Left lung (tissue), 14 donors: ENCODE measurements at places on chromosomes 1 and 21. TPM values are rescaled to one million over a fixed set of nuclear protein-coding genes. Genes with fewer than 3 reads are reported as not detected.
A peak's percentile ranks its signal among the peaks of the same experiment; 100 is the strongest.

NUAK2 gene
- total RNA-seq, result 10.3 TPM

COL8A2 gene
- total RNA-seq, result 7.0 TPM

HTR6 gene
- total RNA-seq, result not detected

CLCA2 gene
- 0.42 TPM for total RNA-seq

FMOD gene
- total RNA-seq, result 59.8 TPM

ANGPTL3 gene
- not detected for total RNA-seq

KCTD3 gene
- total RNA-seq, result 28.1 TPM

DNA sequence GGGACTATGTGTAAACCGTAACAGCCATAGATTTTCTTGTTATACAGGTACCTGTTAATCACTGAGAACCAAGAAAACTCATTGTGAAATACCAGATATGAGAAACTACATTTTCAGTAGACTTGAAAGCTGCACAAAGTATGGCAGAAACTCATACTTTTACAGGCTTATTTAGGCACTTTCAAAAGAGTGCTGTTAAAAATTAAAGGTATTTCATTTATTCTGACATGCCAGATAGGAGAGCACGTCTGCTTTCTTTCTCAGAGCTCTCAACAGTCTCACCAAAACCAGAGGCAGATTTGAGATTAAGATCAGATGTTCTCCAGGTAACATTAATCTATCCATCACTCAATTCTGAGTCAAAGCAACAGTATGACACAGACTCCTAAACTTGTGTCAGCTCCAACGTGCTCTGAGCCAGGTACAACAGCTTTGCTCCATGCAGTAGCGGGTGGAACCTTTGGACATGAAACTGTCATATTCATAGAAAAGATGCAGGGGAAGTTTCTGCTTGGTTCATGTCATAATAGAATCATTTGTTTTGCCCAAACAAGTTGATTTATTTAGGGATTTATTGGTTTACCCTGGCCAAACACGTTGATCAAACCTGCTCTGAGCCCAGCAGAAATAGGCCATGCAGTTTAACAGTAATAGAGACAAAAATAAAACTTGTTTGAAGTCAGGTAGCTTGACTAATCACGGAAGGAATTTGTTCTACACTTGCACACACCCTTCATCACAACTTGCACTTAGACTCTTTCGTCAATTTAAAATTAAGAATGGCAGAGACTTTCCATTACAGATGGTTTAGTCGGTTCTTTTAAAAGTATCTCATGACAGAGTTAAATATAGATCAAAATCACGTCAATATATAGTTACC lies 20.8 kb upstream of the TSNAX start:
- H3K27me3 ChIP-seq, result no peaks in the 10 kb centered on the region
- H3K4me3 ChIP-seq, result no peak overlapping the region
- H3K4me1 ChIP-seq, result no peaks in the 10 kb centered on the region
- no peaks in the 10 kb centered on the region for H3K36me3 ChIP-seq
- H3K27ac ChIP-seq, result no peak overlapping the region
- DNase-seq, result no peak

DNA sequence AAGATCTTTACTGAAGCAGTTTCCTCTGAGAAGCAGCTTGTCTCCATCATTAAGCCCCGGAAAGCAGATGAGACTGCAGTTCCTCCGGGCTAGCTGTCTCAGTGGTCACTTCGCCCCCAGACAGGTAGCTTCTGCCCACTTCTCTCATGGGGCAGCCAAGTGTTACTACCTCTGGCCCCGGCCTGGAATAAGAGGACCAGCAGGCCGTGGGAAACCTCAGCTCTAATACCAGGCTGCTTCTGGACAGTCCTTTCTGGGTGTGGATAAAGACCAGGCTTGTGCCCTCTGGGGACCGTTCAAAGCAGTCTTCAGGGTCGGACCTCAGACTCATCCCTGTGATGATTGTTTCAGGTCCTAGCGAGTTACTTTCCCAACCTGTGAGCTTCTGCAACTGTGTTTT lies 54.8 kb downstream of the RUNX3 start:
- no peaks in the 10 kb centered on the region for H3K36me3 ChIP-seq
- no peak for DNase-seq
- no peaks in the 10 kb centered on the region for H3K27me3 ChIP-seq
- H3K4me3 ChIP-seq, result no peak overlapping the region

GRCh38 chr1:47679301-47679791 lies 241.5 kb downstream of the FOXD2 start:
- DNase-seq, result no peak
- H3K4me3 ChIP-seq, result no peak overlapping the region
- H3K36me3 ChIP-seq, result no peaks in the 10 kb centered on the region

- H3K4me3 ChIP-seq, result no peak overlapping the region
- H3K27ac ChIP-seq, result no peak overlapping the region
- H3K27me3 ChIP-seq, result no peaks in the 10 kb centered on the region
- H3K36me3 ChIP-seq, result no peaks in the 10 kb centered on the region
- no peak for DNase-seq
These were observed 195.7 kb upstream of the KIAA0040 start for GRCh38 chr1:175388285-175388684.

DNA sequence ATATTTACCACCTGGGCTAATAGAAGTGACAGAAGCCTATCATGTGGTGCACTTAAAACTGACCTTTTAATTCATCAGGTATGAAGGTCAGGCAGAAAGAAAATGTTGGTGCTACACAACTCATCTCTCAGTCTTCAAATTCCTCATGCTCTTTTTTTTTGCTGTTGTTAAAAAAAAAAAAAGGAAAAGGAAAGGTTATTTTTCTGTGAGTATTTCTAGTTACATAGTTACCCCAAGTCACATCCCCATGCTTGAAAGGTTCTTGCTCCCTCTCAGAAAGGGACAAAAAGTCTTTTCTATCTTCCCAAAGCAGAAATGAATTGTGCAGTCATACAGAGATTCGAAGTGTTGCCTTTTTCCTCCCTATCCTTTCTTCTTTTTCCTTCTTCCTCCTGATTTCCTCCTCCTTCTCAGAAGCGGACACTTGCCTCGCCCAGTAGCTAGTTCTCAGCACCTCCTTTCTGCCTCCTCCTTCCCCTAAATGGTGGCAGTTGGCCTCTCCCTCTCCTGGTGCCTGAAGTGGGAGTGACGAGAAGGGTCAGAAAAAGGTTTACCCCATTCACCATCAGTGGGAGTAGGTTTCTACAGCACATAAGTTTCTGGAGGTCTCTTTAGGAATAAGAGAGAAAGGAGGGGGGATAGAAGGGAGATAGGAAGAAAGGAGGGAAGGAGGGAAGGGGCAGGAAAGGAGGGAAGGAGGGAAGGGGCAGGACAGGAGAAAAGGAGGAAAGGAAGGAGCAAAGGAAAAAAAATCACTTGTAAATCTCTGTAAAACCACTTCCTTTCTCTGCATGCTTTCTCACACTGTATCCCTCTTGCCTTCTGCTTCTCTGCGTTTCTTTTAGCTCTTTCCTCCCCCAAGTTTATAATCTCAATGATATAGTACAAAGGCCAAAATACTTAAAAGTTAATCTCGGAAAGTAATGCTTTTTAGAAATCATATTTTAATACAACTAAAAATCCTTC lies 20.4 kb upstream of the C1orf105 start:
- H3K36me3 ChIP-seq, result no peaks in the 10 kb centered on the region
- no peaks in the 10 kb centered on the region for H3K27me3 ChIP-seq
- DNase-seq, result no peak
- peak overlapping the region; percentile 50 for H3K27ac ChIP-seq
- H3K4me3 ChIP-seq, result no peak overlapping the region
- peaks cover 11% of the 10 kb centered on the region for H3K4me1 ChIP-seq

GRCh38 chr1:244454412-244454811 lies 2.7 kb upstream of the ADSS2 start:
- DNase-seq, result no peak
- peaks cover 22% of the 10 kb centered on the region for H3K4me1 ChIP-seq
- no peaks in the 10 kb centered on the region for H3K36me3 ChIP-seq
- H3K27me3 ChIP-seq, result no peaks in the 10 kb centered on the region

DNA sequence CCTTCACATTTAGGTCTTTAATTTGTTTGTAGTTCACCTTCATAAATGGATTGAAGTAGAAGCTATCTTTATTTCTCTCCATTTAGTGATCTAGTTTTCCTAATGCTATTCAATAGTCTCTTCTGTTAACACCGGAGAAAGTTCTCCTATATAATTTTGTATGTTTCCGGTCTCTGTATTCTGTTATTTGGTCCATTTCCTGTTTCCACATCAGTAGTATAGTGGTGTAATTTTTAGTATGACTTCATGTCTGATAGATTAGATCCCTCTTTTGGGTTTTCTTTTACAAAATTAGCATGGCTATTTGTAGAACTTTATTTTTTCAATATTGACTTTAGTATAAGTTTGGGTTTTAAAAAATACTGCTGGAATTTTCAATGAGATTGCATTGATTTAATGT lies 41.6 kb upstream of the PKP1 start:
- no peaks in the 10 kb centered on the region for H3K36me3 ChIP-seq
- H3K4me1 ChIP-seq, result no peaks in the 10 kb centered on the region
- H3K27me3 ChIP-seq, result peaks cover 9% of the 10 kb centered on the region

DNA sequence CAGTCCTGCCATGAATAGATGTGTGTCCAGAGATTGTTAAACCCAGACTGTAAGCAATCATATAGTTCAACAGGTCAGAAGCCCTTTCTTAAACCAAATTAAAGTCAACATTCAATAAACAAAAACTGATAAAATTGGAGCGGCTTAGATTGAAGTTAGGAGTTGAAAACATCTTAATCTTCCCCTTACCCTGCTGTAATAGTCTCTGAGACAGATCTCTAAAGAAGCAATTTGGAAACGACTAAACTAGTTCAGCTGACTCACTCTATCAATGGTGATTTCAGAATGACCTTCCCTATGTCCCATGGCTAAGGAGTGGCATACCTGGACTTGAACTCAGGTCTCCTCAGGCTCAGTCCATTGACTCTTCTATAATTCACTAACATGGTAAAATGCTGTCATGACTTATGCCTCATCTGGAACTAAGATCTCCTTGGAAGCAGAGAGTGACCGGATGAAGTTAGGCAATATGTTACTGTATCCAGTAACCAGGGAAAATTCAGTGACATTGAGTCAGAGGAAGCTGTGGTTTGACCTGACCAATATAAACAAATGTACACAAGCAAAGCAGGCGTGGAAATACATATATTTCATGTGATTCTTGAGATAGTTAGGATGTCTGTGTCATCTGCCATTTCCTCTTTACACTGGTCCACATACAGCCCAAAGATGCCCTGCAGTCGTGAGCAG lies 30.1 kb downstream of the SGIP1 start:
- no peaks in the 10 kb centered on the region for H3K27me3 ChIP-seq
- no peak overlapping the region for H3K4me3 ChIP-seq
- H3K36me3 ChIP-seq, result no peaks in the 10 kb centered on the region
- peak overlapping the region; percentile 85 for H3K27ac ChIP-seq
- DNase-seq, result peak; percentile 83

GRCh38 chr21:44064852-44065403 lies 42.3 kb upstream of the PWP2 start:
- H3K27ac ChIP-seq, result no peak overlapping the region
- H3K27me3 ChIP-seq, result no peaks in the 10 kb centered on the region
- H3K4me3 ChIP-seq, result no peak overlapping the region

DNA sequence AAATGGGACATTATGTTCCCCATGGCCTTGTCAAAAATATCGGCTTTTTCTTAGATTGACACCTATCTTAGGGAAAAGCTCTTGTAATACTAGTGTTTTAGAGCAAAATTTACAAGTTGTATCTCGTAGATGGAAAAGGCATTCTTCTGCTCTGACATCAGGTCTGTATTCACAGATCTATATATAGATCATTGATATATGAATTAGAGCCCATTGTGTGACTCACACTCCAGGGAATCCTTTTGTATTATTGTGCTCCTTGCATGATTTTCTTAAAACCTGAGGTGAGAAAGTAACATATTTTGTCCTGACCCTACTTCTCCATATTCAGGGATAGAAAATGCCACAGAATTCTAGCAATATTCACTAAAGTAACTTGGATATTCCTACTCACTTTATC lies 1160.8 kb upstream of the B3GALT2 start:
- no peaks in the 10 kb centered on the region for H3K4me1 ChIP-seq
- DNase-seq, result no peak
- no peak overlapping the region for H3K4me3 ChIP-seq
- H3K27me3 ChIP-seq, result no peaks in the 10 kb centered on the region
- no peaks in the 10 kb centered on the region for H3K36me3 ChIP-seq

DNA sequence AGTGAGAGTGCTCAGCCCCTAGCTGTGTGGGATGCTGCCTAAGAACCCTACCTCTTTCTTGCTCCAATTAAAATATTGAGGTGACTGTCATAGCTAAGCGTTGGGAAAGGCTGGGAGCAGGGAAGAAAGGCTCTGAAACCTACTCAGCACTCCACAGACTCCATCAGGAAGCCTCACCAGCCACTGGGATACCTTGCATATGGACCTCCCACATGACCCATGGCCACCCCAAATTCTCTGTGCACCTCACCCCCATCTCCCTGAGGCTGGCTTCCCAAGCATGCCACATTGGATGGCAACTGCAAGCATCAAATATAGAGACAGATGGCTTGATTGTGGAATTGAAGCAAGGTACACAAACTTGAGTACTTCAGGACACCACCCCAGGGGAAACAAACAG lies 41.8 kb downstream of the FLVCR1 start:
- no peaks in the 10 kb centered on the region for H3K4me1 ChIP-seq
- DNase-seq, result no peak
- H3K27ac ChIP-seq, result no peak overlapping the region
- H3K4me3 ChIP-seq, result no peak overlapping the region
- peaks cover 50% of the 10 kb centered on the region for H3K36me3 ChIP-seq

DNA sequence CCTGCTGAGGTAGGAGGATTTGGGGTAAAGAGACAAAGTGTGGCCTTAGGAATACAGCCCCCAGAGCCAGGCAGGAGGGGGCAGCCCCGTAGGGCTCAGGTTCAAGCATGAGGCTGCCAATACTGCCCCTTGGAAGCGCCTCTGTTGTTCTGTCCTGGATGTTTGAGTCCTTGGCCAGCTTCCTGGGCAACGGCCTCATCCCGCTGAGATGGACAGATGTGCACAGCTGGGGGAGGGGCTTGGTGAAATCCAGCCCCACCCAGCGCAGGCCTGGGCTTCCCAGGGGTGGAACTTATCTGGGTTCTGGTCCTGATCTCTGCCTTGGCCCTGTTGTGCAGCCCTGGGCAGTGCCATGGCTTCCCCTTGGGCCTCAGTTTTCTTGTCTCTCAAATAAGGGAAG lies 34.8 kb upstream of the MAN1C1 start:
- H3K4me1 ChIP-seq, result no peaks in the 10 kb centered on the region
- H3K36me3 ChIP-seq, result no peaks in the 10 kb centered on the region
- no peak overlapping the region for H3K4me3 ChIP-seq
- H3K27ac ChIP-seq, result no peak overlapping the region

DNA sequence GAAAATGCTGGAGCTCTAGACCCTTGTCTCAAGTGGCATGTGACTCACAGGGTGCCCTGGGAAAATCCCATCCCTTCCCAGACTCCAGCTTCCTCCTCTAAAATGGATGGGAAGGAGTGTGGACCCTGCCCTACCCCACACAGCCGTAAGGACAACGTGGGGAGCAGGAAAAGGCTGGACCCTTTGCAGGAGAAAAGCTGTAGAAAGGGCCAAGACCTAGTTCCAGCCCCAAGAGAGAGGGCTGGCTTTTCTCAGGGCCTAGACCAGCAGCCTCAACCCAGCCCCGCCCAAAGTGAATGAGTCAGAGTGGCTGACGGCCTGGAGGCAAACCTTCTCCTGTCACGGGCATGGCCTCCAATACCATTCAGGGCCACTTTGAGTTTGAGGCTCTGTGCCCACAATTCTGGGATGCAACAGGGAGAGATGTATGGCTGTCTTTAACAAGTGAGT lies 1.1 kb downstream of the LAMB3 start:
- H3K27me3 ChIP-seq, result no peaks in the 10 kb centered on the region
- peak overlapping the region; percentile 81 for H3K27ac ChIP-seq
- peak; percentile 93 for DNase-seq
- H3K4me1 ChIP-seq, result peaks cover 93% of the 10 kb centered on the region

GRCh38 chr21:15766952-15767603 lies 37.3 kb downstream of the USP25 start:
- H3K4me1 ChIP-seq, result peaks cover 7% of the 10 kb centered on the region
- DNase-seq, result no peak
- no peak overlapping the region for H3K4me3 ChIP-seq
- H3K27me3 ChIP-seq, result no peaks in the 10 kb centered on the region
- no peaks in the 10 kb centered on the region for H3K36me3 ChIP-seq
- H3K27ac ChIP-seq, result no peak overlapping the region
